Activated T-cell treated with anti-CD3 and anti-CD28 coated beads, Interleukin-2, amount 50 U/mL, for 48 hours (primary cell): ENCODE measurements at places on chromosomes 7 and 10.

DNA sequence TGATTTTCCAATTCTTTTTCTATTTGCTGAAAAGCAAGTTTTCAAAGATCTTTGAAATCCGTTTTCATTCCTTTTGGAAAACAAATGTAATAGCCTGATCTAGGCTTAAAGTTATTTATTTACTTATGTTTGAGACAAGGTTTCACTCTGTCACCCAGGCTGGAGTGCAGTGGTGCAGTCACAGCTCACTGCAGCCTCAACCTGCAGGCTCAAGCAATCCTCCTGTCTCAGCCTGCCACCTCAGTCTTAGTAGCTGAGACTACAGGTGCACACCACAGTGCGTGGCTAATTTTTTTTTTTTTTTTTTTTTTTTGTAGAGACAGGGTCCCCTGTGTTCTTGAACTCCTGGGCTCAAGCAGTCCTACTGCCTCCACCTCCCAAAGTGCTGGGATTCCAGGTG lies 4.6 kb downstream of the ST7 start:
- no peak for DNase-seq

DNA sequence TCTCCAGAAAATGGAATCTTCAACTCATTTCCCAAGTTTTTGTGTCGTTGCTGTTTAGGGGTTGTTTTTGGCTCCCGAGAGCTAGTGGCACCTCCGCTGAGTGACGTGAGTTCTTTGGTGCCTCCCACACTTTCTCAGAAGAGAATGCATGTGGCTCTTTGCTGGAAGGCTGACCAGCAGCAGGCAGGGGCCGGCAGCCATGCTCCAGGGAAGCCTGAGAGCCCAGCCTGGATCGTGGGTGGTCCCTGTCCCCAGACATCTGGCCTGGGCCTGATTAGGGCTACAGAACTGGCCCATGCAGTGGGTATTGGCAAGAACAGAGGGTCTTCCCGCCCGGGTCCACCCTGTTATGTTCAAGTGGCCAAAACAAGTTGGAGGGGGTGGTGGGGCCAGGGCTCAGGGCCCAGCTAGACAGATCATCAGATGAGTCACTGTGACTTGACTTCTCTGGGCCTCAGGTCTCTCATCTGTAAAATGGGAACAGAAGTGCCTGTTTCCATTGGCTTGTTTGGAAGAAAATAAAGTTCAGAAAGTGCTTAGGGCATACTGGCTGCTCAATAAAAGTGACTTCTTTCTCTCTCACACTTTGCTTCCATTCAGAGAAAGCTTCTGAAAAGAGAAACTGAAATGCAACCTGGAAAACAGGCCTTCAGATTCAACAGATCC lies 83.1 kb downstream of the STRA8 start:
- no peak for DNase-seq

DNA sequence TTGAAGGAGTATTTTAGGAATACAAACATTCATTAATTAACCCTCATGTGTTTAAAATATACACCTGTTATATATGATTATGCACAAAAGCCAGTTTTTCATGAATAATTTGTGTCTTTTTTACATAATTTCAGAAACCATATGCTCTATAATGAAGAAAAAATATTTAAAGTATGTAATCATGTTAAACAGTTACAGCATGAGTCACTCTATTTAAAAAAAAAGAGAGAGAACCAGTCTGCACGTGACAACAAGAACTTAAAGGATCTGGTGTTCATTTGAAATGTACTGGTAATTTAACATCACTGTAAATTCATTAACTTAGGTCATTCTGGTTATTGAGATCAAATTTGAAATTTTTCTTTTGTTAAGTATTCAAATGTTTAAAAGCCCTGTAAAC lies 228.5 kb downstream of the CACNB2 start:
- no peak for DNase-seq

GRCh38 chr10:34551295-34551694 lies 263.8 kb downstream of the PARD3 start:
- no peak for DNase-seq

DNA sequence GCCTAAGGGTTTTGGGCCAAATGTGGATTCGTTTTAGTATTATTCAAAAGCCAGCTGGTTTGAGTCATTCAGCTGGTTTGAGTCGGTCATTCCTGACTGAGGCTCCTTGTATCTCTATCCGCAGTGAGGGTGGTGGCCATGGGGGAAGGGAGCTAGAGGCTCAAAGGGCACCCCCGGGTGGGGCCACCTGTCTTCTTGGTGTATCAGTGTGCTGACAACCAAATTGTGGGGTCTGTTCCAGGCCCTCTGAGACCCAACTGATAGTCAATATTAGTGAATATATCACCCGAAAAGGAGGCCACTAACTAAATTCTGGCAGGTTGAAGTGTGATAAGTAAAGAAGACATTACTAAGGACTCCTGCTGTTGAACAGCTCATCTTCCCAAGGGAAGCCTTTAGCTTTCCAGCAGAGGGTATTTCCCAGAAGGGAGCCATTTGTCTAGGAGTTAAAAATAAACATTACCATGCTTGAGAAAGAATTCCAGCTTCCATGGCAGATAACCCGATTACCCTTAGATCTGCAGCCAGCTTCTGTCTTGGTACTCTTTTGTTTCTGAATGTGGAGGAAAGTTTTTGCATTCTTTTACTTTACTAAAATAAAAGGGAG lies 29.9 kb upstream of the DDX50 start:
- DNase-seq = no peak

GRCh38 chr10:58747687-58748086 lies 235.0 kb downstream of the BICC1 start:
- DNase-seq = no peak

DNA sequence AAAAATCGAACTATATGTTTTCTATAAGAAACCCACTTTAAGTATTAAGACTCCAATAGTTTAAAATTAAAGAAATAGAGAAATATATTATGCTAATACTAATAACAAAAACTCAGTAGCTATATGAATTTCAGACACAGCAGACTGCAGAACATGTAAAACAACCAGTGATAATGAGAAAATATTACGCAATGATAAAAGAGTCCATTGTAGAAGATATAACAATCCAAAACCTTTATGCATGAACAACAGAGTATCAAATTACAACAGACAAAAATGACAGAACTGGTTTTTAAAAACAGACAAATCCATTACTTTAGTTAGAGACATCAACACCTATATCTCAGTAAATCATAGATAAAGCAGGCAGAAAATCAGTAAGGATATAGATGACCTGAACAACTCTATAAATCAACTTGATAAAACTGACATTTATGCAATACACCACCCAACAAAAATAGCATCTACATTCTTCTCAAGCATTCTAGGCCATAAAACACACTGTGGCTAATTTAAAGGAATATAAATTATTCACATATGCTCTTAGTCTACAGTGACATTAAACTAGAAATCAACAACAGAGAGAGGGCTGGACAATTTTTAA lies 669.5 kb upstream of the GHITM start:
- DNase-seq = no peak

DNA sequence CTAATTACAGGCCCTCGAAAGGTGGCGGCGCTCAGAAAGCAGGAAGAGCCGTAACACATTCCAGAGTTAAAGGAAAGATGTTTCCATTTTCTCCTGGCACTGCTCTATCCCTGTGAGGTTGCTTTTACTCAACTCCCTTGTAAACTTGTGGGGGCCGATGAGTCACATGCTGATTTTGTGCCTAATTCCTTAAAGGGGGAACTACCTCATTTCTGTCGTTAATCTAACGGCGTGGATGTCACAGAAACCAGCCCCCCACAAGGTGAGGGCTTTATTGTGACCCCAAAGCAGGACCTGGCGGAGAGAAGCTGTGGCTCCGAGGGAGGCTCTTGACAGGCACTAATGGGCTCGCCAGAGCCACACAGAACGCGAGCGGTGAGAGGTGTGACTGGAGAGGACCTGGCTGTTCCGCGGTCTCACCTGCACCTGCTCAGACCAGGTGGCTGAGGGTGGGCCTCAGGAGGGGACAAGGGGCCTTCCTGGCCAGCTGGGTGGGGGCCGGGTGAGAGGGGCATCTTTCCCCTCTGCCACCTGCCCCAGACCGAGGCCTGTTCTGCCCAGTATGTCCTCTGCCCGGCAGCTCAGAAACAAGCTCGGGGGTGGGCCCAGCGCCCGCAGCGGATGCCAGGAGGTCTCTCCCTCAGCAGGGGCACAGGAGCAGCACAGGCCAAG lies 50.9 kb downstream of the CALML3 start:
- no peak for DNase-seq

DNA sequence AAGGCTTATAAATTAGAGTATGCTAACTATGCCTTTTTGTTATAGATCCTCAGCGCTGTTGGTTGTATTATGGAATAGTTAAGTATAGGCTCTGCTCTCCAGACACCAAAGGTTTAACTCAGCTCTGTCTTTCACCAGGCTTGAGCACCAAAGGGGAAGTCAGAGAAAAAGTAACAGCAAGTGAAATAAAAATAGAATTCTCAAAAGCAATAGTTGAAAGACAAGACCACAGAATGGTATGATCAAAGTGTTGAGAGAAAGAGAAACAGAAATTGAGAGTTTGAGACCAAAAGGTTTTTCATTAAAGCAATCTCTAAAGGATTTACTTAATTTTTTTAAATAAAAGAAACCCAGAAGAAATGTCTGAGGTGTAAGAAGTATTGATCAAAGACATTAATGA lies 529.8 kb upstream of the C7orf33 start:
- DNase-seq = no peak

- no peak for DNase-seq
Observed at GRCh38 chr7:40015790-40016296, 65.8 kb downstream of the CDK13 start.

DNA sequence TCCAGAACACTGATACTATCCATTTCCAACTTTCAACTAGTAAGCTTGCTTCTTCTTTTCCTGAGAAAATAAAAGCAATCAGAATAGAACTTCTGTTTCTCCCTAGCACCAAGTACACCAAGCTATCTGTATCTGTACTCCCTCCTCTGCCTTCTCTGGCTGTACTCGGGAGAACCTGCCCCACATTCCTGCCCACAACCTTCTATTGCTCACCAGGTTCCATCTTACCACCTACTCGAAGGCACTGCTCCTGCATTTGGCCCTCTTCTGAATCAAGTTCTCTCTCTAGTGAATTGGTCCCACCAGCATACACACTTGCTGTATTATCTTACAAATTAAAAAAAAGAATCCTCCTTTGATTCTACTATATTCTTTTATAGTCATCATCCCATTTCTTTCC lies 169.6 kb upstream of the PTN start:
- DNase-seq = no peak

DNA sequence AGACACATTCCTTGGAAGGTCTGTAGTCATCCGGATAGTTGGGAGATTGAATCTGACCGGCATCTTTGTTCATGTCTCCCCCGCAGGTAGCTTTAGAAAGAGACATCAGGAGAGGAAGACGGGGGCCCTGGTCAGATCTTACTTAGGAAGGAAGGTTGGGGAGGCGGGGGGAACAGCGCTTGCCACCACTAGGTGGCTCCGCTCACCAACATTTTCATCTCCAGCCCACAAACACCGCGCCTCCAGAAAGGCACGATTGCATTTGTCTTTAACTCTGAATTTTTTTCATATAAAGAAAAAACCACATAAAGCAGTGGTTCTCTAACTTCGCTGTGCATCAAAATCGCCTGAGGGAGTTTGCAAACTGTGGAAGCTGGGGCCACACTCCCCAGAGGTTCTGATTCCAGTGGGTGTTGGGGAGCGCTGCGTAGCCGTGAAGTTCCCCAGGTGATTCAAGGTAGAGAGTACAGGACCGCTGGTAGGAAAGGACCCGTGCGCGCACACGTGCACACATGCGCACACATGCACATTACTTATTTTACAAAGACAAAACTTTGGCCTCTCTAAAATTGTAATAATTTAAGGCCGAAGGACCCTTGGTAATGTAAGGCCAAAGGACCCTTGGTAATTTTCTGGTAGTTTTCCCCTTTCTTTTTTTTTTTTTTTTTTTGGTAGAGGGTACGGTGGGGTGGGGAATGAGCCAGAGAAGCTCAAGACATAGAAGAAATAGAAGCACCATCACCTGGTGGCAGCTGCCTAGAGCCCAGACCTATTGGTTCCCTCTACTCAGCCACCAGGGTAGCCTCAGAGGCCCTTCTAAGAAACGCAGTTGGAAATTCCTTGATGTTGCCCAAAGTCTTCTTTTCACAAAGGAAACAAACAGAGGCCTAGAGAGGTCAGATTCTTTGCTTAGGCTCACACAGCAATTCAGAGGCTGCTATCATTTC lies 37.4 kb upstream of the OPALIN start:
- DNase-seq = peak; percentile 61

DNA sequence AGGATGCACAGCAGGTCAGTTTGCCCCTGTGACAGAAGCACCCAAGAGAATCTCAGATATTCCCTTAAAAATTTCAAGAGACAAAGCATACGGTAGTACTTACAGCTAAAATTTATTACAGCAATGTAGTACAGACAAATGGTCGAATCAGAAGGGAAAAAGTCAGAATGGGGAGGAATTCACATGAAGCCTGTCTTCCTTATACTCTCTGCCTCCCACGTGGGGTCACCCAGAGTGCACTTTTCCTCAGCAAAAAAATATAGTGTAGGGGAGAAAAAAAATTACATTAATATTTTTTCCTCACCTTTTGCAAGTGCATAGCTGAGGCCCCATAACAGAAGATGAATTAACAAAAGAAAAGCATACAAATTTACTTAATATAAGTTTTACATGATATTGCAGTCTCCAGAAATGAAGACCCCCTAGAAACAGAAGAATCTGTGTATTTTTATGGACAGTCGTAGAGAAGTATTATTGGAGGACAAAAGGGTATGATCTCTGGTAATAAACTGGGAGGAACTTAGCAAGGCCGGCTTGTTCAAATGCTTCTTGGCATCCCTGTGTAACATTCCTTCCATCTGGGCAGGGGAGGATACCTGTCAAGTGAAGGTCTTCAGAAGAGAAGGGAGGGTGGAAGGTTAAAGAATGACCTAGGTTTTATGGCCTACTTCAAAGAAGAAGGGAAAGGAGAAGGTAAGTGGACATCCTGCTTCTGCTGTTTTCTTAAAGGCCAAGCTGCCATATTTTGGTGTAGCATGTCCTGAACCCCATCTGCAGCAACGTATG lies 270.6 kb upstream of the MAGI2 start:
- DNase-seq = no peak

GRCh38 chr7:50119815-50120637 lies 27.0 kb upstream of the ZPBP start:
- peak; percentile 44 for DNase-seq

GRCh38 chr10:1233031-1233430 lies 176.8 kb downstream of the WDR37 start:
- no peak for DNase-seq

DNA sequence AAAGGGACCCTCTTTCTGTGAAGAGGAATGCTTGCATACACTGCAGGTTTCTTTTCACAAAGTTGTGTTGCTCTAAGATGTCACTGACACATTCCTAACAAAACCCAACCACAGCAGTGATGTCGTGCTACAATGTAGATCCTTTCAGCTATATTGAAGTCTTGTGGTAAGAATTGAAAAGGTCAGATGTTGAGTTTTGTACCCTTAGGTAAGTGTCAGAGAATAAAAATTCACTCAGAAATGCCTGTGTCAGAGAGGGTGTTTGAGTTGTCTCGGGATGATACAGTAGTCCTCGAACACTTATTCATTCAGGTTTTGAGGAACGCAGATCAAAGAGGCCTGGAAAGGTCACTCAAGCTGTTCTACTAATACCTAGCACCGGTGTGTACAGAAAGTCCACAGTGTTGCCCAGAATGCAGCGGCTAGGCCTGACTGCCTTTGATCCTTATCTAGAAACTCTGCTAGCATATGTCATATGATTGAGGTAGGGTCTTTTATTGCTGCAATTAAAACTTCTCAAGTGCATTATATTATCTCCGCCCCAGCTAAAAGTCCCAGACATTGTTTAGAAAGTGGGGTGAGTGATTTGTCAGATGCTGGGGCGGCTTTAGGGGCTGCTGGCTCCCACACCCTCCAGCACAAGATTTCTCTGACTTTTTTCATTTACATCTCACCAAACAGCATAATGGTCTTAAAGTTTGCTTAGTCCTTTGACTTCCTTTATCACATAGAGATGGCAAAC lies 26.0 kb downstream of the RNF32 start:
- DNase-seq = no peak

- DNase-seq = no peak
Observed at GRCh38 chr10:86314616-86315548, 51.7 kb downstream of the GRID1 start.
